Lung (tissue), 17 donors: ENCODE measurements at places on chromosomes 11 and 22. TPM values are rescaled to one million over a fixed set of nuclear protein-coding genes. Genes with fewer than 3 reads are reported as not detected.

Gene CSNK2A3
- polyA plus RNA-seq: 0.39 TPM

Gene SLC22A25
- polyA plus RNA-seq: not detected

Gene LRRC74B
- polyA plus RNA-seq: 1.9 TPM

Gene TPH1
- 0.13 TPM for polyA plus RNA-seq

Gene SLC17A6
- not detected for polyA plus RNA-seq

Gene CARD10
- polyA plus RNA-seq: 6.8 TPM

Gene SEC14L6
- polyA plus RNA-seq: 0.61 TPM

Gene PRR14L
- 7.4 TPM for polyA plus RNA-seq

Gene NCF4
- polyA plus RNA-seq: 38.5 TPM

Gene TBX10
- polyA plus RNA-seq: not detected

Gene NTM
- polyA plus RNA-seq: 0.39 TPM

Gene PHOX2A
- polyA plus RNA-seq: not detected

Gene TEX12
- polyA plus RNA-seq: 0.09 TPM

Gene ACRV1
- polyA plus RNA-seq: not detected

Gene LRRC4C
- 0.33 TPM for polyA plus RNA-seq

Gene MMP8
- polyA plus RNA-seq: 0.30 TPM

Gene MGAT3
- 5.6 TPM for polyA plus RNA-seq

Gene C11orf16
- 3.1 TPM for polyA plus RNA-seq

Gene TMEM132A
- polyA plus RNA-seq: 6.7 TPM

Gene SLC6A5
- not detected for polyA plus RNA-seq

Gene FOXR1
- not detected for polyA plus RNA-seq

Gene SLC15A3
- 91.6 TPM for polyA plus RNA-seq

Gene OR6A2
- not detected for polyA plus RNA-seq

Gene MPZL2
- 87.2 TPM for polyA plus RNA-seq

Gene GLYATL1
- polyA plus RNA-seq: not detected

Gene HORMAD2
- not detected for polyA plus RNA-seq

Gene IL17REL
- polyA plus RNA-seq: 0.02 TPM

Gene IFTAP
- polyA plus RNA-seq: 30.7 TPM

Gene TSSK2
- 0.08 TPM for polyA plus RNA-seq

Gene CD3E
- 5.1 TPM for polyA plus RNA-seq

Gene PKP3
- 33.8 TPM for polyA plus RNA-seq

Gene C11orf21
- polyA plus RNA-seq: 6.0 TPM

Gene UCP3
- polyA plus RNA-seq: 1.9 TPM

Gene SCO2
- 3.0 TPM for polyA plus RNA-seq

Gene HSPB2
- 2.9 TPM for polyA plus RNA-seq

Gene LMO2
- polyA plus RNA-seq: 41.3 TPM

Gene RPS19BP1
- polyA plus RNA-seq: 199 TPM

Gene SLC29A2
- 14.3 TPM for polyA plus RNA-seq

Gene POLR2L
- 183 TPM for polyA plus RNA-seq

Gene ZNF280B
- 0.14 TPM for polyA plus RNA-seq

Gene SMC1B
- polyA plus RNA-seq: 0.04 TPM

Gene FGF3
- not detected for polyA plus RNA-seq

Gene VPREB3
- 0.39 TPM for polyA plus RNA-seq

Gene CLTCL1
- polyA plus RNA-seq: 2.6 TPM

Gene POTEH
- not detected for polyA plus RNA-seq

Gene NAALAD2
- 0.49 TPM for polyA plus RNA-seq

Gene DDB1
- 88.5 TPM for polyA plus RNA-seq

Gene RAG2
- polyA plus RNA-seq: not detected
